ENCODE measurements at places on chromosomes 6 and 20.

DNA sequence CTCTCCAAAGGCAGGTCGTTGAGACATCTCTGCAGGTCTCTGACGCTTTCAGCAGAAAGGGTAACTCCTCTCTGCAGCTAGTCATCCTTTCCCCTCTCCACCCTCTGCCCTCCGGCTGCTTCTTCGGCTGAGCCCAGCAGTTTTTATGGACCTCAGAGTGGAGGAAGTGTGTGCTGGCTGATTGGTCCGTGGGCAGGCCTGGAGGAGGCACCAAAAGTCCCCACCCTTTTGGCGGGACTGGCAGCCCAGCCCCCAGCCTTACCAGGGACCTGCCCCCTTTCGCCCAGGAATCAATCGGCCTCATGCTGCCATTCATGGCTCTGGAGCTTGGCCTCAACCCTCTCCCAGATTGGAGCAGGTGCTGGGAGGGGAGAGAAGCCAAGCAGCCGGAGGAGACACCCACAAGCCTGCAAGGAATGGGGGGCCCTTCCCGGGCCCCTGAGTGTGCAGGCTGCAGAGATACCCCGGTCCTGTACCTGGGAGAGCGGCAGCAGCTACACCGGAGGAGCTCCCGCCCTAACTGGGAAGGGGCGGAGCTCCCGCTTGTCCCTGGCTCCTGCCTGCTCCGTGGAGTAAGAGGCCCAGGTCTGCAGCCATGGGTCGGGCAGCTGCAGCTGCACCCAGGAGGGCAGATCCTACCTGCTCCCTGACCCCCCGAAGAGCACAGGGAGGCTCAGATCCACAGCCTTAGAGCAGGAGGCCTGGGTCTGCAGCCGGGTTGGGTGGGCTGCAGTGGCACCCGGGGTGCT lies 170.3 kb upstream of the SOX4 start:
- DNase-seq, result no peak

DNA sequence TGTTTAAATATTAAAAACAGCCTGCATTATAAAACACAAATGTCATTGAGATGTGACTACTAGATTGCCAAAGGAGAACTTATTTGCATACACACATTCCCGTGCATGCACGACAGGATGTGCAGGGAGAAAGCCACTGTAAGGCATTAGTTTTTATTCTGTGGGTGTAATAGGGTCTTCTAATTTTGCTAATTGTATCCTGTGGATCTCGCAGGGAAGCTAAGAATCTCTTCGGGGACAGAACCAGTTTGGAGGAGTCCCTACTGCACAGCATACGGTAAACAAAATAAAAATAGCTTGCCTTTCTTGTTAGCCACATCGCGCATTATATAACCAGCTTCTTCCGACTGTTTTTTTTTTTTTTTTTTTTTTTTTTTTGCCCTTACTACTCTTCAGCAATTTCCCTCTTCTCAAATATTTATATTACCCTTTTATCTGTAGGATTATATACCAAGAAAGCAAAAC lies 2.0 kb downstream of the ATXN1 start:
- no peak for DNase-seq

GRCh38 chr6:66435321-66435720 lies 728.3 kb upstream of the EYS start:
- DNase-seq, result no peak

- DNase-seq, result no peak
Measured at GRCh38 chr6:51740658-51741057, 346.8 kb downstream of the PKHD1 start.

- no peak for DNase-seq
Measured at GRCh38 chr6:52666523-52666922, 4.4 kb upstream of the TMEM14A start.

DNA sequence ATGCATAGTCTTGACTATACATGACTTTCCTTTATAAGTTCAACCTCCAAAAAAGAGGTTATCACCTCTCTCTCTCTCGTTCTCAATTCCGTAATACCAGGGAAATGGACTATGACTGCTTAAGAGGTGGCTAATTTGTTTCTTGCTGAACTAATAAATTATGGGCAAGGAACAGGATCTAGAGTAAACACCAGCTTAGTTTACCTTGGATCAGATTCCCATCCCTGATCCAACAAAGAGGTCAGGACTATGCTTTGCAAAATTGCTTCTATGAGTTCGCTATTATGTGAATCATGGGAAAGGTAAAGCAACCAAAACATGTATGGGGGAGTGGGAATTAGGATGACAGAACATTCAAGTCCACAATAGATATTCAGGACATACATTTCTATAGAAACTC lies 630.7 kb downstream of the HACE1 start:
- DNase-seq, result no peak

GRCh38 chr6:112416866-112417265 lies 69.7 kb downstream of the RFPL4B start:
- DNase-seq, result no peak

GRCh38 chr6:169859401-169859977 lies 108.1 kb downstream of the ERMARD start:
- no peak for DNase-seq

DNA sequence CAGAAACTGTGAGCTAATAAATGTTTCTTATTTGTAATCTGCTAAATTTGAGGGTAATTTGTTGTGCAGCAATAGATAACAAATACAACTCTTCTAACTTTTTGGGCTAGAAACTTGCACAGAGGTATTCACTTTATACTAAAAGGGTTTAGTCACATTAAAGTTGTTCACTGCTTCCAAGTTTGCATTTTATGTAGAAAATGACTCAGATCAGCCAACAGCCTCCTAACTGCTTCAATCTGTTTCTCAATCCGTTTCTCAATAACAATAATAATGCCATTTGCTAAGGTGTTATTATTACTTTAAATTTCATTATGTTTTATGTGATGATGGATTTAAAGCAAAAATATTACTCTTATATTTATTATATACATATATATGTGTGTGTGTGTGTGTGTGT lies 213.9 kb downstream of the CENPW start:
- no peak for DNase-seq

DNA sequence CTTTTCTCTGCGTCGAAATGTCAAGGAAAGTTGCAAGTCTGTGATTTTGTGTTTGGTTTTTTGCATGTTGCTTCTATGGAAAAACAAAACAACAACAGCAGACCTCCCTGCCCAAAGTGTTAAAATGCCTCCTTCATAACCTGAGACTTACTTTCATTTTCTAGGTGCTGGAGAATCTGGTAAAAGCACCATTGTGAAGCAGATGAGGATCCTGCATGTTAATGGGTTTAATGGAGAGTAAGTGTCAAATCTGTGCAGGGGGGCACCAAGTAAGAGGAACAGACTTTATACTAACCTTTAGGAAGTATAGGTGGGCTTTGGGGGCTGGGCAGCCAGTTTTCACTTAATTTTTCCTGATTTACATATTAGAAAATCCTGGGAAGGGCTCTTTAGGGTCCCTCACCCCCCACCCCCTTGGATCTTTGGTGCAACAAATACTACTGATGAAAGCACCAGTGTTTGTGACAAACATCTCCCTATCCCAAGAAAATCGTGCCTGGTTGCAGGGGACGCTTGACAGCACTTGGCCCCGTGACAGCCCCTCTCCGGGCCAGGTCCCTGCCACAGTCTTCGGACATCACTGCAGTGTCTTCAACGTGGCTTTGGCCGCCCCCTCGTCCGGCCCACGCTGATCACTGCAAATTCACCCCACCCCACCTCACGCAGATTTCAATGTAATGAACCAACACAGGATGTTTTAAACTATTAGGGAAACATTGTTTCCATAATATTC lies 43.1 kb downstream of the GNAS start:
- DNase-seq, result no peak

DNA sequence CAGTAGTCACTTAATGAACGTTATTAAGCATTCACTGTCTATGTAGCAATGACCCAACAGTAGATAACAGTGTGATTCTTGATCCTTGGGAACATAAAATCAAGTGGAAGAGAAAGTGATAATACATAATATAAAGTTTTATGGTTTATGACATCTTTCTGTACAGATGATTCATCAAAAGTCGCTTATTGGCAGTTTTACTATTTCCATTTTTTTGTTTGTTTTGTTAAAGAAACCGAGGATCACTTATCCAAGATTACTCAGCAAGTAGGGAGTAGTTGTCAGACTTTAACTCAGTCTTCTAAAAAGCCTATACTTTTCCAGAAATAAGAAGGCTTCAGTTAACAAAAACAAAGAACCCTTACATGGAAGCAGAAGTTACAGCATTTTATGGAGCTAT lies 260.8 kb downstream of the ZFAND3 start:
- DNase-seq, result no peak

- no peak for DNase-seq
Measured at GRCh38 chr20:54560357-54560756, 85.0 kb downstream of the DOK5 start.

DNA sequence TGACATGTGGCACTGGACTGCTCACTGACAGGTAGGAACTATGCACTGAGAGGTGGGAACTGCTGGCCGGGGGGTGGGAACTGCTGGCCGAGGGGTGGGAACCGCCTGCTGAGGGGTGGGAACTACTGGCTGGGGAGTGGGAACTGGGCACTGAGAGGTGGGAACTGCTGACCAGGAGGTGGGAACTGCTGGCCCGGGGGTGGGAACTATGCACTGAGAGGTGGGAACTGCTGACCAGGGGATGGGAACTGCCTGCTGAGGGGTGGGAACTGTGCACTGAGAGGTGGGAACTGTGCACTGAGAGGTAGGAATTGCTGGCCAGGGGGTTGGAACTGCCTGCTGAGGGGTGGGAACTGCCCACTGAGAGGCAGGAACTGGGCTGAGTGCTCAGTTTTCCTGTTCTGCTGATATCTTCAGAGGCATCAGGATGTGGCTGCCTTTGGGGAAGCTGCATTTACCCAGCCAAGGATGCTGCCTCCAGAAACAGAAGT lies 90.2 kb downstream of the THBS2 start:
- DNase-seq, result no peak

DNA sequence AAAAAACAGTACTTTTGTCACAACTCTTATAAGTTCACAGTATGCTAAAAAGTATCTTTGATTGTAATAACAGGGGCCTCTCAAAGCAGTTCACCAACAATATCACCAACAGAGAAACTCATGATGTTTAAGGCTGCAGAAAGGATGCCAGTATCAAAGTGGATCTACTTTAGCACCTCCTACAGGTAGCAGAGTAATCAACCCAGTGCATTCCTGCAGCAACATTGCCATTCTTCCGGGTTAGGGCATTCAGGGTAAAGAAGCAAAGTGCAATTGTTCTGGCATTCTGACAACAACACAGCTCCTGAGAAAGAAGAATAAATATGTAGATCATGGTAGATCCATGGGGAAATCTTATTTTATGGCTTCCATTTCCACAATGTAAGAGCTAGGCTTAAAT lies 7.6 kb upstream of the SLC17A4 start:
- DNase-seq, result no peak

- peak; percentile 3 for DNase-seq
Measured at GRCh38 chr20:11676630-11677287, 240.9 kb upstream of the BTBD3 start.

DNA sequence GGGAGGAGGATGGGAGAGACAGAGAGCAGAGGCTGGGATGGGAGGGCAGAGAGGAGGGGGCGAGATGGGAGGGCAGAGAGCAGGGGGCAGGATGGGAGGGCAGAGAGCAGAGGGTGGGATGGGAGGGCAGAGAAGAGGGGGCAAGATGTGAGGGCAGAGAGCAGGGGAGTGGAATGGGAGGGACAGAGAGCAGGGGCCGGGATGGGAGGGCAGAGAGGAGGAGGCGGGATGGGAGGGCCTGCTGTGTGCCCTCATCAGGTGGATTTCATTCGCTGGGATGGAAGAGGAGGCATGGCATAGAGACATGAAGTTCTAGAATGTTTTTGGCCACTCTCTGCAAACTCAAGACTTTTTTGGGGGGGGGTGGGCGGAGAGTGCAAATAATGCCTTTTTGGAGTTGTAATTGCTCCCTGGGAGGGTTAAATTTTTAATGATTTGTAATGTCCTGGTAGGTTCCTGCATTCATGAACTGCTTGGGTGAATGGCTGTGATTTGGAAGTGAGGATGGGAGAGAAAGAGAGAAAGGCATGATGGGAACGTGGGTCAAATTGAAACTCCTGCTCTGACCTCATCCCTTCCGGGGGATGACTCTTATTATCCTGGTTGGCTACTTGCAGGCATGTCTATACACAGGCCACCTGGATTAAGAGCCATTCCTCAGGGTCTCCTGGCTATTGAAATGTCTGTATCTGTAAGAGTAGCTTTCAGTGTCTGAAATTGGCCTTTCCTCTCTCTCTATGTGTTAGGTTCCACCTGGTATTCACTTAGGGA lies 162.4 kb upstream of the AGPAT4 start:
- no peak for DNase-seq

DNA sequence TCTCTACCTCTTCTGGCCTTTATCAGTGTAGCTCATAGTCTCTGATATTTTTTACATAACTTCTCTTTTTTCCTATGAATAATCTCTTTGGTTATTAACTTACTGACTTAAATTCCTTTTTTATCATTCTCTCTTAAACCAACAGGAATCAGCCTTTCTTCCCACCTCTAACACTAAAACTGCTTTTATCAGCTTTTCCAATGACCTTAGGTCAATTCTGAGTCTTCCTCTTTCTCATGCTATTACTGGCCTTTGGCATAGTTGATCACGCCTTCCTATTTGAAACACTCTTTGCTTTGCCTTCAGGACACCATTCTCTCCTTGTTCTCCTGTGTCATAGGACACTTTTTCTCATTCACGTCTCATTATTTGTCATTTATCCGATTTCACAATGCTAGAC lies 8.1 kb upstream of the HINT3 start:
- no peak for DNase-seq

DNA sequence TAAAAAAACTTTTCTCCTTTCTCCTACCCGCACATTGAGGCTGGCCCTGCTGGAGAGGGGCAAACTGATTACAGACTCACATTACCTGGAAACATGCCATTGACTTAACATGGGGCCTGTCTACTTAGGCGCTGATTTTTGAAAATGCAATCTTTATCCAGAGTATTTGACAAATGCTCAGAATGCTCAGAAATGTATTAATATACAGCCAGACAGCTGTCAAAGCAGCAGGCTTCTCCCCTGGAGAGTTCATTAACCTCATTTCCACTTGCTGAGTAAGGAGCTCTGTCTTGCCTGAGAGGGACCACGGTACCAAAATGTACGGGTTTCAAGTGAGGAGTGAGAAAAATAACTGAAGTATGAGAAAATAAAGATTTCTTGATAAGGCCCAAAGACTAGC lies 95.7 kb downstream of the PAX1 start:
- no peak for DNase-seq

DNA sequence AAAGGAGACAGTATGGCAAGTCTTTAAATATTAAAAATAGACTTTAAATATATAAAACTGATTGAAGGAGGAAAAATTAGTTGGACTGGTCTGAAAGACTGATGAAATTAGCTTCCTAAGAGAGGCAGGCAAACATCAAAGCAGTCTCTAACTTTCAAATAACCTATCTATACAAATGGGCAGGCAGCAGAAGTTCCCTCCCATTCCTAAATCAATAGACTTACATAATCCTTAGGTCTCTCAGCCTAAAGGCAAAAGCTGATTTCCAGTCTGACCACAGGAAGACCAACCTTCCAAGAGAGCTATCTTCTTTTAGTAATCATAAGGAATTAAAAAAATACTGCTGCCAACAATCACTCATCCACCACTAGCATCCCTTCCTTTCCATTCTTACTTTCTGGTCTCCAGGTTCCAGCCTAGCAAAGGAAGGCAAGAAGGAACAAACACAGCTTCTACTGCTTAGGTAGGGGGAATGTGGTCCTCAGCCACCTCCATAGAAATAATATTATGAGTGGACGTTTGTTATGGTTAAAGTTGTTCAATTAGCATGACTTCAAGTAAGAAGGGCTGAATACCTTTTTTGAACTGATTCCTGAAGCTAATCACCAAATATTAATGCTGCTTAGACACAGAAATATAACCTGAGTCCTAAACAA lies 44.1 kb downstream of the SESN1 start:
- no peak for DNase-seq
